ENCODE measurements at places on chromosomes 6 and 20.

DNA sequence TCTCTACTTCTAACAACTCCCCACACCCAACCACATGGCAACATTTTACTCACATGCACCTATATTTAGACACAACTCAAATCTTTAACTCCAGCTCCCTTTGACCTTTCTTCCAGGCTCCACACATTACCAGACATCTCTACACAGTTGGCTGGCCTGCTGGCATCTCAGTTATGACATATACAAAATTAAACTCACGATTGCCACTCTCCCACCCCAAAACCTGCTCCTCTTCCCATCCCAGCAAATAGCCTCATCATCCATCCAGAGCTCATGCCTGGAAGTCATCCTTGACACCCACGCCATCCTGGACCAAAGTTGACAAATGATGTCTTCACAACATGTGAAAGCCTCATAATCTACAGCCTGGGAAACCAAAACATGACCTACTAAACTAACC lies 176.6 kb downstream of the PKHD1 start:
- peak; percentile 86 for DNase-seq

GRCh38 chr6:15487262-15487661 lies 175.6 kb downstream of the DTNBP1 start:
- DNase-seq: no peak

GRCh38 chr6:168078943-168079405 lies at the start of gene FRMD1:
Gene FRMD1 (minus strand): TSS chr6:168079212. CDS start chr6:168079094, 118 bp downstream.
- no peak for DNase-seq

GRCh38 chr20:16158976-16159286 lies 414.3 kb downstream of the KIF16B start:
- DNase-seq: no peak

- no peak for DNase-seq
Measured at GRCh38 chr6:113482771-113483170, 374.4 kb upstream of the MARCKS start.

GRCh38 chr6:161393292-161393691 lies 119.4 kb upstream of the AGPAT4 start:
- DNase-seq: no peak

GRCh38 chr6:83685481-83685880 lies 23.4 kb downstream of the SNAP91 start:
- no peak for DNase-seq

- DNase-seq: no peak
Measured at GRCh38 chr6:14985366-14985765, 260.5 kb upstream of the JARID2 start.

DNA sequence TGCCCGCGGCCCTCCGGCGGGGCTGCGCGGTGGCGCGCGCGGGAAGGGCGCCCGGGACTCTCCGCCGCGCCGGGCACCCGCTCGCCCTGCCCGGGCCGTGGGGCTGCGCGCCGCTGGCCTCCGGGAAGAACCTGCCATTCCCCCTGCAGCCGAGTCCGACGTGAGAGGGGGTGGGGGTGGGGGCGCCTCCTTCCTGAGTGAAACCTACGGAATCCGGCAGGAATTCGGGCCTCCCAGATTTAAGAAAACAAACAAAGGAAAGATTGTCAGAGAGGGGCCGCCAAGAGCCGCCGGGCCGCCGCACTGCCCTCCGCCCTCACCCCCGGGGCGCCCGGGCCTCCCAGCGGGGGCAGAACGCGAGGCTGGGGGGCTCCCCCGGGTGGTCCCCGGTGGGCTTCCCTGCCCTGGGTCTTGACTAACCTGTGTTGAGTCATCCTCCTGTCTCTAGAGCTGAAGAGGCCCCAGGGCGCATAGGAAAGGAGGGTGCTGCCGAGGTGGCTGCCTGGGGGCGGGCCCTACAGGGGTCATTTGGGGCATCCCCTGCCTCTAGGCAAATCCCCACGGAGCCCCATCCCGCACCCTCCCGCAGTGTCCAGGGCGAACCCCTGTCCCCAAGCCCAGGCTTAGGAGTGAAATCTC lies 42.2 kb upstream of the FOXP4 start:
- DNase-seq: peak; percentile 48

DNA sequence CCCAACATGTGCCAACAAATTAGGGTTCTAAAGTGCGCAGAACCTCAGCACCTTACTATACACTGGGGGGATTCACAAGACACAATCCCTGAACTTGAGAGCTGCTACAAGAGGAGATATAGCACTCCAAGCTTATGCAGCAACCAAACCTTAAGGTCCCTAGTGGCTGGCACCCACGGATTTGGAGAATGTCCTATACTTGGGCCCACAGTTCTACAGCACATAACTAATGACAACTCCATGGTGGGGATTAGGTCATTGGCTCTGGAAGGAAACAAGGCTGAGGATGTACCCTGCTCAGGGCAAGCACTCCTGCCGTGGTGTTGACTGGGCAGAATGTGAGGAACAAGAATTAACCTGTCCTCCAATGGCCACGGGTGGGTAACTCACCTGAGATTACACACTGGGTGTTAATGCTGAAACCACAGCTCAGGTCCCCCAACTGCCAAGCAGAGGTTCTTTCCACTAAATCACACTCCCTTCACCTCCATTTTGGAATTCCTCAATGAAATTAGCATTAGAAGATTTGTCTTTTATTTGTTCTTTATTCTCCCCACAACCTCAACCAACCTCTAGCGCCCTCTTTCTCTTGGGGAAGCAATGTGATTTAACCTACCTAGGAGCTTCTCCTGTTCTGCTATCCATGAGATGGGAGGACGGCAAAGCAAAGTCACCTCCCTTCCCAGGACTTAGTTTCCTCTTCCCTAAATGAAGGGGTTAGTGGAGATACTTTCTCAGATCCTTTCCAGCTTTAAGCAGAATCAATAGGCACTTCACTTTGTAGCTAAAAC lies 32.0 kb downstream of the TRERF1 start:
- DNase-seq: no peak

DNA sequence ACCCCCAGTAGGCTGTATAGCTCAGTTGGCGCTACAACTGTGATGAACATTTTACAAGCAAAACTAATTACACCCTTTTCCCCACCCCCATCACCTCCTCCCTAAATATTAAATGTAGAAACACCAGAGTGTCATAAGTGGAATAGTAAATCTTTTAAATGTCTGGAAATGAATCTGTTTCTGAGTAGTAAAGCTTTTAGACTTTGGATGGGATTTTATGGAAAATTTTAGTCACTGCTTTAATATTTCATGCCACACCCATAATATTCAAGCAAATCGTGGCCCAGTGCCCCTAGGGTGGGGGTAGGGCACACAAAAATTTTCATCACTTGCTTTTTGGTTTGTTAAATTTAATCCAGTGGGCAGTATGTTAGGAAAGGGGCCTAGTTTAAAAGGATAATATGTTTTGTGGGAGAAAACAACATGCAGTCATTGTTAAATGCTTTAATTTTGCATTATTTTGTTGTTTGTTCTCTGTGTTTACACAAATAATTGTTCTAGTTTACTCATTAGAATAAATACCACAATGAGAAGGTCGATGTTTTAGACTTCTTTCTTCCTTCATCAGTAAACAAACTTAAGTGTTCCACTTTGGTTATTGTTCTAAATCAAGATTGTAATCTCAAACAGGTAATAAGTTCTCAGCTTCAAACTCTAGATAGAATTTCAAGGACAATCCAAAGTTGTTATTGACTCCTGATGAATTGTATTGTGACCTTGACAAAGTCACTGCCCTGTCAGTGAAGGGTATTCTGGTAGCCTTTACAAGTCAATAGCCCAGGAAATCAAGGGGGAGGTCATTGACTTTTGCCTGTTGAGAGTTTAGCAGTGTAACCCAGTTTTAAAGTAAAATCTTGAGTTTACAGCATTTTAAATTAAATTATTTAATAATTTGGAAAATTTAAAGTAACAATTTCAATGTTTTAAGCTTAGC lies 79.2 kb downstream of the CBFA2T2 start:
- no peak for DNase-seq

DNA sequence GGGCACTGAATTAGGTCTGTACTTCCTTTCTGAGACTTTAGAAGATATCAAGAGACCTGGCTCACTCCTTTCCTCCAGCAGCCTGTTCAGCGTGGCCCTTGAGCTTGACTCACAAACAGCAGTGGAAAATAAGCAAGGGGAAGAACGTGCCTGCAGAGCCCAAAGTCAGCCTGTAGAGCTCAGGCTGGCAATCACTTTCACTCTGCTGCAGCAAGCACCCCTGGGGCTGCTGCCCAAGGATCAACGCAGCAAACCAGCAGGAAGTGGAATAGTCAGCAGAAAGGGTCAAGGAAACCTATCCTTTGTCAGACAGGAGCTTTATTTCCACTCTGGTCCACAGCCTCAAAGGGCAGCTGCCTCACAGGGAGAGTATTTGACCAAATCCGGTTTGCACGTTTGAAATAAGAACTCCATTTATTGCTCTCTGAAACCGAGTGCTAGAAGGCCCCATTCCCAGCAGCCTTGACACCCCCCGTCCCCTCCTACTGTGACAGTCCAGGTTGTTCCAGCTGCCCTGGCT lies 77.4 kb downstream of the PRDM1 start:
- DNase-seq: no peak

- no peak for DNase-seq
Measured at GRCh38 chr6:140872885-140873284, 1259.8 kb upstream of the GJE1 start.

All from Caki2 (cell line).